ENCODE measurements at places on chromosomes 12 and 14.
A peak's percentile ranks its signal among the peaks of the same experiment; 100 is the strongest.

DNA sequence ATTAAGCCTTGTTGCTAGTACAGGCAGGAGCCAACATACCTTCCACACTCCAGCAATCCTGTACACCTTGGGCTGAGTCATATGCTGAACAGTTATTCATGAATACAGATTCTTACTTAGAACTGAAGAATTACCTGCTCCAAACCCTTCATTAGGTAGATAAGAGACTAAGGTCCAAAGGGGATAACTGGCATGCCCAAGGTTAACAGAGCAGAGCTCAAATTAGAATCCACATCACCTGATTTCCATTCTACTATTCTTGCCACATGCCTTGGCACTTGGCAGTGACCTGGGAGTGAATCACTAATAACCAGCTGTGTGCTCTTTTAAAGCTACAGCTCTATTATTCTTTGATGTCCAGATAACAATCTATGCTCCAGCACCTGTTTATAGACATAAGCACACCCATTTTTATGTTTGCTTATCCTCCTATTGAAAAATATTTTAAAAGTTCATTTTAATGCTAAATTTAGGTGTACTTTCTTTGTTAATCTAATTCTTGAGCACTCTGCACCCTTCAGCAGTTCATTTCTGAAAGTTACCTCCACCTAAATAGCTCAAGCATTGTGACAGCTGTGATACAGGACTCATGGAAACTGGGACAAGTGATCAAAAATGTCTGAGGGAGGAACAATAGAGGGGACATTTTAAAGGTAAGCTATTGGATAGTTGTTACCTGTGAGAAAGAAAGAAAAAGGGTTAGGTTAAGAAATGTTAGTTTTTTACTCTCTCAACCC lies 19.4 kb downstream of the LPCAT3 start:
- DNase-seq = no peak

DNA sequence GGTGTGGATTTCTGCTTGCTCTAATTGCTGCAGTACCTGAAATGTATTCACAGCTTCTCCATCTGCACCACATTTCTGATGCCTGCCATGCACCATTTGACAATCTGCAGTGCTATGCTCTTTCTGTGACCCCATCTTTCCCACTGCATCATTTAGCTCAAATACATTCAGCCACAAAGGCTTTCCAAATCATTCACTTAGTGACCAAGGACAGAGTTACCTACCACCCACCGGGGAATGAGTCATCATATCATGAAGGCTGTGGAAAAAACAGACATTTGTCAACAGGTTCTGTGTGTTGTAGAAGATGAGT lies 465.5 kb upstream of the ATP2B1 start:
- peak; percentile 20 for DNase-seq

GRCh38 chr14:32033543-32033942 lies 43.6 kb upstream of the ARHGAP5 start:
- DNase-seq = no peak

GRCh38 chr12:68479261-68479895 lies 131.3 kb upstream of the RAP1B start:
- peak; percentile 91 for DNase-seq

- no peak for DNase-seq
Measured at GRCh38 chr12:8894986-8895385, 19.3 kb upstream of the PHC1 start.

GRCh38 chr12:64598831-64599230 lies 11.5 kb upstream of the RASSF3 start:
- DNase-seq = no peak

DNA sequence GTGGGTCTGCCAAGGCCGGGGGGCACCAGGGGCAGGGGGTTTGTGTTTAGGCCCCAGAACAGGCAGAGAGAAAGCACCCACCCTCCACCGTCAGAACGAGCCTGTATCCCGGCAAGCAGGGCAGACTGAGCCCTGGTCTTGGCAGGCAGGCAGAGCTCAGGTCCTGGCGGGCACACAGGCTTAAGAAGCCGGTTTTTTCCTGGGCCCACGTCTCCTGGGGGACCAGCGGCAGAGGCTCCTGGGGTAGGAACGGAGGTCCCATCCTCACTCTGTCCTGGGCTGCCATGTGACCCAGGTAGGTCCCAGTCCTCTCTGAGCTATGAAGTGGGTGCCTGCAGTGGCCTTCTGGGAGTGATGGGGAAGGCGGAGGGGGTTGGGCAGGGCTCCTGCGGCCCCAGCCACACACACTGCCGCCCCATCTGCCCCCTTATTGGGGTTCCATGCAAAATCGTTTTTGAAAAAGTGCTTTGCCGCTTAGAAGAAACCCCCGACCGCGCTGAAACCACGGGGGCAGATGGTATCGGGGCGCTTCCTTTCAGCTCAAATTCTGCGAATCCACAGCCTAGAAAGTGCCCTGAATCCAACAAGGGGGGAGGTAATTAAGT lies 24.2 kb downstream of the SH2B3 start:
- no peak for DNase-seq

GRCh38 chr12:91307957-91308670 lies 125.5 kb upstream of the DCN start:
- DNase-seq = no peak

GRCh38 chr12:118334939-118335567 lies 37.7 kb downstream of the TAOK3 start:
- DNase-seq = no peak

DNA sequence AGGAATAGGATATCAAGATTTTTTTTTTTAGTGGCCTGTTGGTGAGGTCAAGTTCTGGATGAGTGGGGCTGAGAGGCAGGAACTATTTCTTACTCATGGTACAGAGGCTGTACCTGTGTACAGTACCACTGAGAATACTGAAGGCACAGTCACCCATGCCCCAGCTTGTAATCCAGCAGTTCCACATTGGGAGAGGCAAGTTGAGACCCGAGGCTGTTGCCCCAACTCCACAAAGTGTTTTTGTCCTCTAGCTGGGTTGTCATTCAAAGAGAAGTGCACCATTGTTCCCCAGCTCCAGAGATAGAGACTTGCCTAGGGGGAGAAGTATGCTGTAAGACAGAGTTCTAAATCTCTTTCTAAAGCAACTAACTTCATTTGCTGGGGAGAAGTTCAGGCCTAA lies 38.7 kb downstream of the ARID2 start:
- DNase-seq = no peak

- DNase-seq = no peak
Measured at GRCh38 chr14:102239231-102239630, 65.7 kb downstream of the MOK start.

GRCh38 chr14:96482986-96483385 lies 19.2 kb upstream of the PAPOLA start:
- no peak for DNase-seq

DNA sequence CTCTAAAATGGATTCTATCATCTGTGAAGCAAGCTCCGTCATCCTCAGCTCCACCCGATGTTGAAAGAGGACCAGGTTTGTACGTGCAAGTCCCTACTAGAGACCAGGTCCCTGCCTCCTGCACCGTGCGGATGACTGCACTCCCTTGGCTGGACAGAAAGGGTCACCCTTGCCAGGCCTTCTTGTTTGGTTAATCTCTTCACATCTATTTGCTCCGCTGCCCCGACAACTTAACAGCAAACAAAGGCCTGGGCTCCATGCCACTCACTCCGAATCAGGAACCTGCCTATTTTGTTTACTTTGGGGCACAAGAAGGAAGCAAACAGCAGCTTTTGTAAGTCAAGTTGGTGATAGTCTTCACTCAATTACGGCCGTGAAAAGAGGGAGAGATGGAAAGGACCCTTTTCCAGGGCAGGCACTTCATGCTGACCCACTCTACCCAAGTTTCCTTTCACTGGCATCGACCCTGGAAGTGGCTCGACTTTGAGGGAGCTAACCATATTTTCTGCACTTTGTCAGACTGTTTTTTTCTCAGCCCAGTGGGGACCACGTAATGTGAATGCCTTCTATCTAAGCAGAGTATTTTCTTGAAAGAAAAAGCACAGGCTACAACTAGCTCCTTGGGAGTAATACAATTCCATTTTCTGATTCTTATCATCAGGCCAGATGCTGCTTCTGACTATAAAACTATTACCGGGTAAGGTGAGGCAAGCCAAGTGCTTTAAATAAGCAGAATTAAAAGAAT lies 202.6 kb downstream of the FOXN3 start:
- no peak for DNase-seq

- DNase-seq = no peak
Measured at GRCh38 chr12:54478270-54478669, 4.9 kb upstream of the GTSF1 start.

DNA sequence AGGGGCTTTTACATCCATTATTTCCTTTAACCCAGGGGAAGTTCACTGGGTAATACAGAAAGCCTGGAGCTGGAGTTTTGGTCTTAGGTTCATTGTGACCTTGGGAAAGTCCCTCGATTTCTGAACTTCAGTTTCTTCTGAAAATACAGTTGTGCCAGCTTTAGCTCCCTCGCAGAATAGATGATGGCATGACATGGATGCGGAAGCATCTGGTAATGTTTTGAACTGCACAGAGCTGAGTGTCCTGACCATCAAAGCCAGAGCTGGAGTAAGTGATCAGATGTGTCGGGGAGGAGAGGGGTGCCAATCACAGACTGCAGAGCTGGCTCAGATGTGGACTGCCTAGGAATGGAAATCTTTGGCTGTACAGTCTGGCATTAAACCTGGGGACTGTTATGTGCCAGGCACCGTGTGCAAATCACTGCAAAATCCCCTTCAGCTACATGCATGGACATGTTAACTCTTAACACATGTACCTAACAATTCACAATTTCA lies 180.9 kb downstream of the ETV6 start:
- no peak for DNase-seq

GRCh38 chr14:24411443-24412389 lies 12.9 kb downstream of the NYNRIN start:
- DNase-seq = peak; percentile 57

DNA sequence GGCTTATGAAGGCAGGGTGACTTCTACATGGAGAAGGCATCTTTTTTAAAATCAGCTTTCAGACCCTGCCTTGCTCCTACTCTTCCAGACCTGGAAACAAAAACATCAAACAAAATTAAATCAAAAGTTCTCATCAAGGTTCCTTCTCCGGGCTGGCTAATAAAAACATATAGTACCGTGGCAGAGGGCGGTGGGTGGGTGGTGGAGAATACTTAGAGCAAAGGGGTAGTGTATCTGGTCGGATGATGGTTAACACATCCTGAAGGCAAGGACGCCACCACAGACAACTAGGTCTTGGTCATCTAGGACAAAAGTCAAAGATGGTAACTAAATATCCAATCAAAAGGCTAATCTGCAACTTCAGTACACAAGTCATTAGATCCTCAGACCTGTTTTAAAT lies 1.8 kb downstream of the DAD1 start:
- no peak for DNase-seq

GRCh38 chr12:57836442-57837375 lies 9.8 kb downstream of the CTDSP2 start:
- peak; percentile 95 for DNase-seq

DNA sequence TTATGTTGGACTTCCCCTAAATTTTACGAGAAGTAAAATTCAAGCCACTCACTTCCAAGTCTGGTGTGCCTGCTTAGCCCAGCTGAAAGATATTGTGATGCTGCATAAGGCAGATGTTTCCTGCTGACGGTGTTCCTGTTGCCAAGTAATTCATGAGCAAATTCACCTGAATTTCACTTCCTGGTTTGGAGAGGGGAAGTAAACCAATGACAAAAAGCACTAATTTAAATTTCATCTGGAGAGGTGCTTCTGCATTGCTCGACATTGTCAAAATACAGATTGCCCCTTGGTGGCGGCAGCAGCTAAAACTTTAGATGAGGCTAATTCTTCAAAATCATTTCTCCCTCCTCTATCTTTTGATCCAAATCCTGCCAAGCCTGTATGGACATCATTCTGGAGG lies 281.1 kb downstream of the AACS start:
- no peak for DNase-seq

GRCh38 chr14:98594156-98594555 lies 677.8 kb downstream of the BCL11B start:
- DNase-seq = no peak

DNA sequence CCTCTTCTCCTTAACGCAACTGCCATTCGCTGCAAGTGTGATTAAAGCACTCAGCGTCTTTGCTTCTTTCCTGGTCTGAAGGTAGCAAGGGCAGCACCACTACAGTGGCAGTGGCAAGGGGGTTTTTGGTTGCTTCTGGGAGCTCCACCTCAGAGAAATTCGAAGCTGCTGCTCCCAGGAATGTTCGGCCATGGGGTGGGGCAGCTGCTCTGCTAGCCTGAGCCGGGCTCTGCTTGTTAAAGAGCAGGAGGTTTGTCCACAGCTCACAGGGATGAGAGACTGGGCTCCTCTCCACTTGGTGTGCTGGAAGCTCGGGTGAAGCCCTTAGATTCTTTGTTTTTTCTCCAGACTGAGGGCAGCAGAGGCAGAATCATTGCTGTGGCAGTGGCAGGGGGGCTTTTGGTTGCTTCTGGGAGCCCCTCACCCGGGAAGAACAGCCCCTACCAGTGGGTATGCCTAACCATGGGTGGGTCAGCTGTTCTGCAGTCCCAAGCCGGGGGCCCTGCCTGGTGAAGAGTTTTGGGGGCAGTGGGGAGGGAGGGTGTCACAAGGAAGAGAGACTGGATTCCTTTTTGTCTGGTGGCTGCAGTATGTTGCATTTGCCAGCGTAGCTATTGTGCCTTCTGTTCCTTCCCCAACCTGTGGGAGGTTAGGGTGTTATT lies 340.2 kb downstream of the AEBP2 start:
- no peak for DNase-seq

All from fibroblast of skin of right biceps (primary cell).